ENCODE measurements at places on chromosomes 4 and X.

DNA sequence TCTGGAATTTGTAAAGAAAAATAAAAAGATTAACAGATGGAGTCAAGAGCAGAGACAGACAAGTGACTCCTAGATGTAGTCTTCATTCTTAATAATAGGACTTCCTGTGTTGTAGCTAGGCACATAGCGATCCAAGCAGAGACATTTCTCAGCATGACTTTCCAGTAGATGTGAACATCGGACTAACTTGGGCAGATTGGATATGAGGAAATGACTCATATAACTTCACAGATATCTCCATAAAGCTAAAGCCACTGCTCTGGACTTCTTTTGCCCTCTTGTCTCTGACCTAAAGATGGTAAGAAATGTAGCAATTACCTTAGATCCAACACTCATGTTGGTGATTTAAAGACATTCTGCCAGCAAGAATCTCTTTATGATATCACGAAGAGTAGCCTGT, 131.7 kb downstream of the EPHA5 start:
- DNase-seq: no peak

DNA sequence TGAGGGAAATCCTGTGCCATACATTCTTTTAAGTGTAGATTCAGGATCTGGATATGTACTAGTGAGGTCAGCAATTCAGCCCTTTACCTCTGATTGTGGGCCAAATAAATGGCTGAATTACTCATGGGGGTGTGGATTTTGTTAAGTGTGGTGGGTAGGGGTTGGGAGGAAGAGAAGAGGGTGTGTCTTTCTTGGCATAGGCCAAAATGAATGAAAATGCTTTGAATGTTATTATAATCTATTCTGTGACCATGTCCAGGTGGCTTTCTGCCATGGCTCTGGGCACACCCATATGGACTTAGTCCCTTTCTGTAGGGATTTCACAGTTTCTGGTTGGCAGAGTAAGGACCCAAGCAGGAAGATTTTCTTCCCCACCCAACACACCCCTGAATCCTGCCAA, 244.3 kb downstream of the CBR4 start:
- no peak for DNase-seq

GRCh38 chr4:54554339-54554990, 103.3 kb upstream of the KIT start:
- DNase-seq: no peak

DNA sequence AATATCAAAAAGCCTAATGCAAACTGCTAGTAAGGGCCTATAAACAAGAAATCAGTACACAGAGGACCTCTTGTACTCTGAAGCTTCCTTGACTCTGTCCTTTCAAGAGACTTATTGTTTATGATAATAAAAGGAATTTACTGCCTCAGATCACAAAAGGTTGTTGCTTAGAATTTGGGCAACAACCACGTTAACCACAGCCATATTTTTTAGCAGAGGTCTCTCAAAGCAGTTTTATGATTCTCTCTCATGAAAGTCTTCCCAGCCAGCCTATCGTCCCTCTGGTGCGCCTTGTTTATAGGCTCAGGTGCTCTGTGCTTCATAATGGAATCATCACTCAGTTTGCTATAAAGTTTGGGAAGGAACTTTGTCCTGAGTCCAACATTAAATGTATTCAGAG, 270.6 kb downstream of the RCHY1 start:
- DNase-seq: no peak

- DNase-seq: no peak
These were observed 115.6 kb downstream of the CAMK2D start for GRCh38 chr4:113645771-113646441.

DNA sequence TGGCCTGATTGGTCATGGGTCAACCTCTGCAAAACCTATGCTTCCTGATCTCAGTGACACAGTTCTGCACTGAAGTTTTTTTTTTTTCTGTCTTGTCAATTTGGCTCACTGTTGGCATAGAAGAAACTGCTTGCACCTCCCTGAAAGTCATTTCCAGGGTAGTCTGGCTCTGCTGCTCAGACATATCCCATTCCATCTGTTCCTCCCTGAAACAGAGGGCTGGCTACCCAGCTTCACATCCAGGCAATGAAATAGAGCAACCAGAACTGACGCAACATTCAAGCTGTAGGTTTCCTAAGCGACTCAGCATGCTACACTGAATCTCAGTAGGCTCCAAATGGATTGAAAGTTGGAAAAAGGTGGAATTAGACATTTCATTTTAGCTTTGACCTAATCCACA, 176.8 kb upstream of the MBNL3 start:
- no peak for DNase-seq

DNA sequence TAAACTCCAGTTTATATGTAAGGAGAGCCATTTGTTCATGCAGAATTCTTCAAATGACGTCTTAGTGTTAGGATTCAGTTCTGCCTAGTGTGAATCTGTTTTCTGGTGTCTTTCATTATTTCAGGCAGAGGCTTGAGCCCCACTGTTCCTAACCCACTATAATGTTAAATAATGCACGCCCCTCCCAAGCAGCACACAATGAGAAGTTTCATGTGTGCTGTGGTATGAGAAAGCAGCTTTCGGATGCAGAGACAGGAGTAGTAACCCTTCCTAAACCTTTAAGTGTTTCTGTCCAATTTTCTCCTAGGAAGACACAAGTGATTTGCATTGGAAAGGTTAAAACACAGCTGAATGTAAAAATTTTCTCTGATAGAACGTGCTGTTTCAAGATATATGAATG, 54.5 kb downstream of the TRIM2 start:
- no peak for DNase-seq

DNA sequence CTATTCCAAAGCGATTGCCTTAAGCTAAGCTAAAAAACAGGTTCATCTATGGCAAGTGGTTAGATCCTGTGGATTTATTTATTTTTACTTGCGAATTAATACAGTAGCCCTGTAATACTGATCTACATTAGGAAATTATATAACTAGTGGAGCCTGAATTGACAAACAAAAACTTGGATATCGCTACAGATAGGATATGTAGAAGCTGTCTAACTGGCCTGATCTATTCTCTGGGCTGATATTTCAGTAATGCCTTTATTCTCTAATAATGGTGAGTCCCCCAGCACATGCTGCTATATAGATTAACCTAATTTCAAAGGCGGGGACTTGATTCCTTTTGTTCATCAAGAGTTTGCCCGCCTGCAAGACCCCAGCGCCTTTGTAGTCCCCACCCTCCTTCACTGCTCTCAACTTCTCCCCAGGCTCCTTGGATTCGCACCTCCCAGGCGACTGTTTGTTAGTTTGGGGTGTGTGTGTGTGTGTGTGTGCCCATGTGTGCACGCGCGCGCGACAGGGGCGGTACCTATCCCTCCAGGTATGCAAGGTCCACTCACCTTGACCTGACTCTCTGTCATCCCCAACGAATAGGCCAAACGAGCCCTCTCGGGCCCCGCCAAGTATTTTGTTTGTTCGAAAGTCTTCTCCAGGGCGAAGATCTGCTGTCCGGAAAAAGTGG, 3.8 kb downstream of the NKX6-1 start:
- no peak for DNase-seq

GRCh38 chr4:182231080-182231479, 12.1 kb upstream of the TENM3 start:
- no peak for DNase-seq

DNA sequence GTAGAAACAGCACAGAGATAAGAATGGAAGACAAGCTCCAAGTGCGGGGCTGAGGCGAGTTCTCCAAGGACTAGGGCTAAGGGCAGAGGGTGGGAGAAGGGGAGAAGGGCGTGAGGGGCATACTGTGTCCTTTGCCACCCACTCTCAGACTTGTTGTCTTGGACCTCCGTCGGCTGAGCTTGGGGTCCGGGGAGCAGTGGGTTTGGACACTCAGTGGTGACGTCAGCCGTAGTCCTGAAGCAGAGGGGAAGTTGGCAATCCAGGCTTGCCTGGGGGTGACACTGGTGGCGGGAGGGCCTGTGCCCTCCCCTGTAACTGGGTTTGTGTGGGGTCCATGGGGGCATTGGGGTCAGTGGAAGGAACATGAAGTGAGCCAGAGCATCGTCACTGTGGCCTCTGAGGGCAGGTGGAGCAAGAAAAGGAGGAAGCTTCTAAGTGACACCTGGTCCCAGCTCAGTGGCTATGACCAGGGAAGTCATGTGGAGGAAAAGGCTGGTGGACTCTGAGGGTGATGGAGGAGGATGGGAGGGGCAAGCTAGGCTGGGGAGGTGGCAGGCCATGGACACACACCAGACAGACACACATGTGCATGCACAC, 17.6 kb downstream of the CD99 start:
- no peak for DNase-seq

GRCh38 chrX:109535578-109535977, 1.1 kb upstream of the NXT2 start:
- no peak for DNase-seq

DNA sequence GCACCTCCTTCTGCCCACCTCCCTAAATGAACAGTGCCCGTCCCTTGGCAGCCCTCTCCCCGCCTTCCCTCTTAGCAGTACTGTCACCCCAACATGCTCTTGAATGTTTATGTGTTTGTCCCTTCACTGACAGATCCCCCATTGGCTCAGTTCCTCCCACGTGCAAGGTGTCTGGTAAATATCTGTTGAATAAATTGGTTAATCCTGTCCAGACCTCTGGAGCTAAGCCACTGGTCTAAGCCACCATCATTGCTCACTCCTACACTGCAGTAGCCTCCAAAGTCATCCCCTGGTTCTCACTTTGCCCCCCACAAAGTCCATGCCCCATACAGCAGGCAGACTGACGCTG, 26.1 kb upstream of the MAN2B2 start:
- no peak for DNase-seq

All from activated T-cell treated with anti-CD3 and anti-CD28 coated beads for 1 hour (primary cell).